Endothelial cell (in vitro differentiated cells): ENCODE measurements at places on chromosomes 5 and 9. TPM values are rescaled to one million over a fixed set of nuclear protein-coding genes. Genes with fewer than 3 reads are reported as not detected.

DNA sequence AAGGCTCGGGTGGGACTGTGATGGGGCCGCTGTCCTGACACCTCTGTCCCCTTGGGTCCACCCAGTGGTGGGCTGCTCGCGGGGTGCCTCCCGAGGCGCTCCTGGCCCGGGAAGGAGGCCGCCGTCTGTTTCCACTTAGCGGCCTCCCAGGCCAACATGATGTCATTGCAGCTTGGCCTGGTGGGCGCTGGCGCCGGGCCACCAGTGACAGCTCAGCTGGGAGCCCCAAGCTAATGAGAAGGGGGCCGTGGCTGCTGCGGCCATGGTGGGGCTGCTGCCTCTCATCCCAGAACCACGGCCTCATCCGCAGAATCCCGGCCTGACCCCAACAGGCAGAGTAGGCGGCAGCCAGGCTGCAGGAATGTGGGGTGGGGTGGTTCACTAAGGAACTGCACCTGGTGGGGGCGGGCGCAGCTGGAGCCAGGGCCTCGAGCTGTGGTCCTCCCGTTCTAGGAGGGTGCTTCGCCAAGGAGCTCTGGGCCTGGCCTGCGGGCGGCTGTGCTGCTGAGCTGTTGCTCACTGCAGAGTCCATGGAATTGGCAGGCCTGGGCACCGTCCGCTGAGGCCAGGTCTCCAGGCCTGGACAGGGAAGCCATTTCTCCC lies 123.5 kb upstream of the COL5A1 start:
- no peak for DNase-seq
- H3K4me1 ChIP-seq, result no peaks in the 10 kb centered on the region
- no peak overlapping the region for H3K4me3 ChIP-seq
- no peak overlapping the region for H3K27ac ChIP-seq
- no peaks in the 10 kb centered on the region for H3K36me3 ChIP-seq

DNA sequence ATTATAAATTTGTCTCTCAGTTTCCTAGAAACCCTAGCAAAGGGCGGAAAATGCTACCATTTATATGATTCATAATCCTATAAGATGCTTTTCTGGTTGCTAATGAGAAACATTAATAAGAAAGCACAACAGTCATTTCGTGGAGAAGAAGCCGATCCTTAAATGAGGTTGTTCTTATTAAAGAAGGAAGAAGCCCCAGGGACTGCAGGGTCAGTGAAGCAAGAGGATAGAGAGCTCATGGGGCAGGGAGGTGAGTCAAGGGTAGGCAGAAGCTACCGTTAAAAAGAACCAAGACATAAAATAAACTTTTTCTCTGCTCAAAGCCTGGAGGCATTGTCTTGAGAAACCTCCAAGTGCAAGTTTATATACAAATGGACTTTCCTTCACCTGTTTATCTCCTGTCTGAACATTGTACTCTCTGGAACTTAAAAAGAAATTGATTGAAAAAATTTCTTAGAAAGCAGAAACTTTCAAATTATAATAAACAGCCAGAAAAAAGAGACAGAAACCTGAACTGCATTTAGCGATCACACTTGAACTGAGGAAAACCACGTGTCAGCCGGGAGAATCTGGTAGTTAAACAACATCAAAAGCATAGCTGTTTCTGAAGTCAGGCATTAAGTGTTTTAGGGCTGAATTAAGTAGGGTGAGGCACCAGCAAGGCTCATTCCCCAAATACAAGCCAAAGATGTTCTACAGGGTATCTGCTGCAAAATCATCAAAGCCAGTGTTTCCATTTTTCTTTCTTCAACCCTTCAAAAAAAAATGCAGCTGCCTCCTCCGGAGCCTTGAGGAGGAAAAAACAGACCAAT lies 21.9 kb downstream of the HTR4 start:
- no peaks in the 10 kb centered on the region for H3K36me3 ChIP-seq
- H3K27ac ChIP-seq, result no peak overlapping the region
- no peaks in the 10 kb centered on the region for H3K4me1 ChIP-seq
- DNase-seq, result no peak
- H3K27me3 ChIP-seq, result no peaks in the 10 kb centered on the region

GRCh38 chr9:115691693-115692092 lies 461.9 kb upstream of the PAPPA start:
- no peak overlapping the region for H3K27ac ChIP-seq
- no peak overlapping the region for H3K4me3 ChIP-seq
- peaks cover 1% of the 10 kb centered on the region for H3K27me3 ChIP-seq
- H3K36me3 ChIP-seq, result no peaks in the 10 kb centered on the region

The EFNA5 gene
- 8.8 TPM for total RNA-seq

DNA sequence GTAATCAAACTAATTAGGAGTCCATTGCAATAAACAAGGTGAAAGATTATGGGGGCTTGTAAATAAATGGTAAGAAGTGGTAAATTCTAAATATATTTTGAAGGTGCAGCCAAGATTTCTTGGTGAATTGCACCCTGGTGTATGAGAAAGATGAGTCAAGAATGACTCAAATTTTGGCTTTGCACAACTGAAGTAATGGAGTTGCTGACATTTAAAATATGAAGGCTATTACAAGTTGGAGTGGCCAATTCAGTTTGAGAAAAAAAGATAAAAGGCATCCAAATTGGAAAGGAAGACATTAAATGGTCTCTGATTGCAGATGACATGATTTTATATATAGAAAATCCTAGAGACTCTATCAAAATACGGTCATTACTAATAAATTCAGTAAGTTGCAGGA lies 2330.6 kb downstream of the MAT2B start:
- H3K36me3 ChIP-seq, result no peaks in the 10 kb centered on the region
- no peaks in the 10 kb centered on the region for H3K27me3 ChIP-seq
- no peaks in the 10 kb centered on the region for H3K4me1 ChIP-seq
- H3K4me3 ChIP-seq, result no peak overlapping the region
- H3K27ac ChIP-seq, result no peak overlapping the region

- H3K4me3 ChIP-seq, result no peak overlapping the region
- no peaks in the 10 kb centered on the region for H3K36me3 ChIP-seq
- H3K27ac ChIP-seq, result no peak overlapping the region
These were observed 36.9 kb upstream of the ANGPTL2 start for GRCh38 chr9:127159325-127159801.

The GPR21 gene
- total RNA-seq, result 1.8 TPM

The ZNG1C gene
- total RNA-seq, result 15.2 TPM
